Inflammatory macrophage (primary cell): ENCODE measurements at places on chromosomes 16 and 17.

GRCh38 chr17:57551321-57552079, 193.6 kb downstream of the CCDC182 start:
- DNase-seq, result no peak

GRCh38 chr17:55236316-55236715, 28.4 kb upstream of the HLF start:
- no peak for DNase-seq

DNA sequence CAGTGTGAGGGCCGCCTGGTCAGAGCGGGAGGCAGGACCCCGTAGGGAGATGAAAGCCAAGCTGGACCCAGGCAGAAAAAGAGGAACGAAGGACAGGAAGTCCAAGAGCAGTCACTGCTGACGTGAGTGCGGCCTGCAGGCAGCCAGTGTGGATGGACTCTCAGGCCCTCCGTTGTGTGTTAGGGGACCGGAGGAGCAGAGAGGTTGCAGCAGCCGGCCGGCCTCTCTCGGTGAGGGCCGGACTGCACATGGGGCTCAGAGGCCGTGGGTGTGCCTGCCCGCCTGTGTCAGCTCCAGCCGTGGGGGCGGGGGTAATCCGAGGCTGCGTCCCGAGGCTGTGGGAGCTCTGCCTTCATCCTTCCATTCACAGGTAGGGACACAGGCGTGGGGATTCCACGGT, 67.4 kb downstream of the JPH3 start:
- DNase-seq, result no peak

DNA sequence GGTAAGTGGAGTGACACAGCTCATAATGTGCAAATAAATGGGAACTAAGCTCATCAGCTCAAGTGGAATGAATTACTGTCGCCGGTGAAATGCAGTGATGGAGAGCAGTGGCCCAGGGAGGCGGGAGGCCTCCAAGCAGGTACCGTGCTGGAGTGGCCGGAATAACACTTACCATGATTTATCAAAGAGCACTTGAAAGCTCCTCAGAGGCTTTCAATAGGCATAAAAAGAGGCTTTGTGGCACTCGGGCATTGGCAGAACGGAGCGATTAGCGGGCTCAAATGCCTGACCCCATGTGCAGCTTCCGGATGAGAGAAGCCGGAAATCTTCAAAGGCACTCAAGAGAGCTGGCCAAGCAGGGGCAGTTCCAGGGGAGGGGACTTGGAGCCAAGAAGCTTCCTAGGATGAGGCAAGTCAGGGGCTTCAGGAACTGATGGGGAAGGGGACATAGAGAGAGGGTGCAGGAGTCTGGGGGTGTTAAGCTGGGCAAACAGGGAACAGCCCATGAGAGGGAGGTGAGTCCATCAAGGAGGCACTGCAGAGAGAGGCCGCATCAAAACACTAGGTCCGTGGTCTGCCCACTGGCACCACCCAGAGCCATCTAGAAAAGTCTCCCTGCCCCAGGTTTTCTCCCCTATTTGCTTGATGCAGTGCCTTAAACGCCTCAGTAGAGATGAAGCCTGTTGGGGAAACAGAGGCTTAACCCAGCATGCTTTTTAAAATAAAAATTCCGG, 144.0 kb upstream of the IRX6 start:
- no peak for DNase-seq

DNA sequence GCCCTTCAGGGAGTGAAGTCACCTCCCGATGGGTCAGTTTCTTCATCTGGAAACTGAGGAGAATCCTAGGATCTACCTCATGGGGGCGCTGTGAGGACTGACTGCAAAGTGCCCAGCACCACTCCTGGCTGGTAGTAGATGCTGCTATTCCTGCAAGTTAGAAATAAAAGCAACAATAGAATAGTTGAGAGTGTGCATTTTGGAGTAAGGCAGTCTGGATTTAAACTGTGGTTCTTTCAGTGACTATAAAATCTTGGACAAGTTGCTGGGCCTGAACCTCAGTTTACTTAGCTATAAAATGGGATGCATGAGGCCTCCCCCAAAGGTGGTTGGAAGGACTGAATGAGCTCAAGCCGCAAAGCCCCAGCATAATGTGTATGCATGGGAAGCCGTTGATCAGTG, 70.6 kb downstream of the CYB5B start:
- peak; percentile 76 for DNase-seq

GRCh38 chr16:78897299-78897698, 703.2 kb downstream of the MAF start:
- DNase-seq, result no peak

DNA sequence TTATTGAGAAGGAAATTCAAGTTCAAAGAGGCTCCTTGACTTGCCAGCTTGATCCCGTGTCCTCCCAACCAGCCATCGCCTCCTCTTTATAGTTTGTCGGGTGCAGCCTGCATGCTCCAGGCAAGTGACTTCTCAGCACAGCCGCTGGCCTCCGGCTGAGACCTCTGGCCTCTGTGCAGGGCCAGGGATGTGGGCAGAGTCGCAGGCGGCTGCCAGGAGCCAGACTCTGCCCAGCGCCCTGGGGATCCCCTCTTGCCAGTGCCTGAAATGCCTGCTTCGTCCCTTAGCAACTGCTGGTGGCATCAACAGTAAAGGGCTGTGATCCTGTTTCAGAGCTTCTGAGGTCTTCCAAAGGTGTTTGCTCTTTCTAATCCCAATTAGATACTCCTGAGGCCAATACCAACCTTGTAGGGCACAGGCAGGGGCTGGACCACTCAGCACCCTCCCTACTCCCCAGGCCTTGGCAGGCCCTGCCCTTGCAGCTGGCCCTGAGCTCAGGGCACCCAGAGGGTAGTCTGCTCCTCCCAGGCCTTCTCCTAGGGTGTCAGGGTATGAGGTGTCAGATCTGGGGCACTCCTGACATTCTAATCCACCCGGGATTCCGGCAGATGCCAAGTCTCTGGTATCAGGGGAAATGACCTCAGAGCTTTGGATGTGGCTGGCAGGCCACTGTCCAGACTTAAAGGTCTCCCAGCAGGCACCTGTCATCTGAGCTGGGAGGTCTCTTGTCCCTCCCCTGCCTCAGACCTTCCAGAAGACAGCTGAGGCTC, 68.0 kb upstream of the SIAH1 start:
- no peak for DNase-seq

GRCh38 chr16:568401-569258, 1.1 kb upstream of the PIGQ start:
- no peak for DNase-seq

GRCh38 chr16:709566-710499, 4.2 kb upstream of the FBXL16 start:
- no peak for DNase-seq

GRCh38 chr17:56230660-56231059, 77.4 kb downstream of the ANKFN1 start:
- no peak for DNase-seq

DNA sequence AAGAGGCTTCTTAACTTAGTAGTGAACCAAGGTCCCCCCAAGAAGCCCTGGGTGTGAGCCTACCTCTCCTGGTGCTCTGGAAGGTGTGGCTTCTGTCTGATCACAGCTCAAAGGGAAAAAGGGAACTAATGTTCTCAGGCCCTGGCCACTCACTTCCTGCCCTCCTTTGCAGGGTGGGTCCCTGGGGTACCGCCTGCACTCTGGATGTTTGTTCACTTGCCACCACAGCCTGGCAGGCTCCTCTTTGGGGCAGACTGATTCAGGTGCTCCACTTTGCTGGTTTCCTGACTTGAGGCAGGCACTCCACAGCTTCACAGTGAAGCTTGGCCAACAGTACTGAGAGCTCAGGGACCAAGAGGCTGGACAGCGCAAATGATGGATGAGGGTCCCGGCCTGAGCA, 5.9 kb upstream of the MYO15A start:
- DNase-seq, result no peak

DNA sequence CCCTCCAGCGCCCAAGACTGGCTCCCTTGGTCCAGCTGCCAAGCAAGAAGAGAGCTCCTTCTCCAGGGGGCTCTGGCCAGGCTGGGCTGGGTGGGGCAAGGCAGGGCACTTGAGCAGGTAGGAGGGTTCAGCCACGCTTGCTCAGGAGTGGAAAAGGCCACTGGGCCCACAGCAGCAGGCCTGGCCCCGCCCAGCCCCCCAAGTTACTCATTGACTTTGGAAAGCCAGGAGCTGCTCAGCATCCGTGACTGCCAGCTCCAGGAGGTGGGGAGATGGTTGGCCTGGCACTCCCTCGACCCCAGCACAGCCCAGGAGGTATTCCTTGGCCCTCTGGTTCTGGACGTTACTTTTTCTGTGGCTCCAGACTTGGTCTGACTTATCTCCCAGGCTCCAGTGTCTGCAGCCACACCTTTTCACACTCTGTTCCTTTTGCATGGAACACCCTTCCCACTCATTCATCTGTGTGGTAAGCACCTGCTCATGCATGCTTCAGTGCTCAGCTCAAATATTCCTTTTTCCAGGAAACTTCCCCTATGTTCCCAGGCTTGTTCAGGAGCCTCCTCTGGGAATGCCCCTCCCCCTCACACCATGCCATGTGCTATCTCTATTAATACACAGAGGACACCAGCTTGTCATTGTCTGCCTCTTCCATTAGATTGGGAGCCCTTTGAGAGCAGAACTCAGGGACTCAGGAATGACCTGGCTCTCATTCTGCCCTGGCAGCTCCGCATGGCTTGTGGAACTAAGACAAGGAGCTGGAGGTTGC, at the start of gene CDH16:
TSS of gene CDH16 (minus strand) at position 83 of the 766 bp plus-strand sequence. CDS start 820 bp downstream, outside the sequence.
- no peak for DNase-seq

- DNase-seq, result peak; percentile 11
These were observed 175.3 kb downstream of the UTP18 start for GRCh38 chr17:51435641-51436091.
